ENCODE measurements at places on chromosomes 1 and 21.

DNA sequence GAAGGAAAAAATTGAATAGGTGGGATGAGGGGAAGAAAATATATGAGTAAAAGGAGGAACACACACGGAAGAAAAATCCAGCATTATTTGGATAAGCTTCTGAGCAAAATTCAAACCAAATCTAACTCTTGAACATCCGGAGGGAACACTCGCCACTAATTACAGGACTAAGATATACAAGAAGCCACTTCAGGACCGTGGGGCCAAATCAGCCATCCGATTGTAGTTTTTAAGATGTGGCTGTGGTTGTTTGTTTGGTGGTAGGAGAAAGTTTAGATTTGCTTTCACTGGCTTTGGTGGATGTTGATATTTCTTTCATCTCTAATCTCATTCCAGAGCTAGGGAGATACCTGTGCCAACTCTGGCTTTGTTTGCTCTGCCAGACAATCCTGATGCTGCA, 43.7 kb upstream of the ADAMTS1 start:
- no peak for DNase-seq

DNA sequence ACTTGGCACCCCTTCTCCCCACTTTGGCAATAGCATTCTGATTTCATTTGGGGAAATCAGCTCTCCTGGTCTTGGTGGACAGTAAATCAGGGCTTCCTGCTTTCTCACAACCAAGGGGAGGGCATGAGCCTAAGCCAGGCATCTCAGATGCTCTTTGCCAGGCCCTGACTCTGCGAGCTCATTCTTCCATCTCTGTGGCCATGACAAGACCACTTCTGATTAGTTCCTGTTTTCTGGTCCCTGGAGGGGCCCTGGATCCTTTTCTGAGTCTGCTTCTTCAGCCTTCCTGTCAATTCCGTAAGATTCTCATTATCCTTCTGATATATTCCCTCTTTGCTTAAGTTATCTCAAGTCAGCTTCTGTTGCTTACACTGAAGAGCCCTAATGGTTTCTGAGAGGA, 210.4 kb downstream of the HIVEP3 start:
- no peak for DNase-seq

- peak; percentile 84 for DNase-seq
These were observed 241.2 kb downstream of the PTBP2 start for GRCh38 chr1:96962751-96963211.

- peak; percentile 28 for DNase-seq
These were observed 41.5 kb downstream of the KIAA1614 start for GRCh38 chr1:180954005-180954800.

DNA sequence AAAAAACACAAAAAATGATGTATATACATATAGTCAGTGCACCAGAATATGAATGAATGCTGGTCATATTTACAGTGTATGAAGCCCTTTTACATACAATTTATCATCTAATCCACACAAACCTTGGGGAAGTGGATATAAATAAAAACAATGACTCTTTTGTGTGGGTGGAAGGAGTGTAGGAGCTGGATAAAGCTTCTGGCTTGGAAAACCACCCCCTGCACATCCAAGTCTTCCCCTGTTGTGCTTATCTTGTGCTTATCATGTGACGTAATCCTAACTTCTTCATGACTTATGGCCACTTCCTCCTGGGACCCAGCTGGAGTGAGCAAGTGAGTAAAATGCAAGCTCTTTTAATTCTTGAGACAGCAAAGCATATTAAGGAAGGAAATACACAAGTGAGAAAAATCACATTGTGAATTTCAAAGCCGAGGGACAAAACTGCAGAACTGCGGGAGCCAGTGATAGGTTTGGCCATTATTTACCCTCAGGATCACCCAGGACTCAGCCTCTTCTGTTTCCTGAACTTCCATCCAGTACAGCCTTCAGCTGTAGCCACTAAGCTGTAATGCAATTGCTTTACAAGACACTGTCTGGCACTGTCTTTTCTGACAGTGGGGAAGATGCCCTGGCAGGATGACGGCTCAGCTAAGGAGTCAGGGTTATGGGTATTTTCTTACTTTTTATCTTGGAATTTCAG, 104.0 kb upstream of the PPM1J start:
- DNase-seq, result no peak

DNA sequence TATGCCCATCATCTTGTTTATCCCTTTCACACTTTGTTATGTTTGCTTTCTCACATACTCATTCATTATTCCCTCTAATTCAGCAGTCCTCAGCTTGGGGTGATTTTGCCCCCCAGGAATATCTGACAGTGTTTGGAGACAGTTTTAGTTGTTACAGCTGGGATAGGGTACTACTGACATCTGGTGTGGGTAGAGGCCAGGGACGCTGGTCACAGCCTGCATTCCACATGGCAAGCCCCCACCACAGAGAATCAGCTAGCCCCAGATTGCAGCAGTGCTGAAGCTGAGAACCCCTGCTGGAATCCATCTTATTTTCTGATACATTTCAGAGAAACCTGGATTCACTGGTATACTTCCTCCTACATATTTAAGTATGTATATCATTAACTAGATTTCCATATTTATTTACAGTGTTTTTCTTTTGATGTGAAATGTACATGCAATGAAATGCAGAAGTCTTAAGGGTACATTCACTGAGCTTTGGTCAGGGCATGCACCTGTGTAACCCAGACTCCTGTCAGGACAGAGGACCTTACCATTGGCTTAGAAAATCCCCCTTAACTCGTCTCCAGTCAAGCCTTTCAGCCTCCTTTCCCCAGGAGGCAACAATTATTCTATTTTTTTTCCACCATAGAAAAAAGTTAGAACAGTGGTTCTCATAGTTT, 68.3 kb downstream of the KIF26B start:
- DNase-seq, result no peak

DNA sequence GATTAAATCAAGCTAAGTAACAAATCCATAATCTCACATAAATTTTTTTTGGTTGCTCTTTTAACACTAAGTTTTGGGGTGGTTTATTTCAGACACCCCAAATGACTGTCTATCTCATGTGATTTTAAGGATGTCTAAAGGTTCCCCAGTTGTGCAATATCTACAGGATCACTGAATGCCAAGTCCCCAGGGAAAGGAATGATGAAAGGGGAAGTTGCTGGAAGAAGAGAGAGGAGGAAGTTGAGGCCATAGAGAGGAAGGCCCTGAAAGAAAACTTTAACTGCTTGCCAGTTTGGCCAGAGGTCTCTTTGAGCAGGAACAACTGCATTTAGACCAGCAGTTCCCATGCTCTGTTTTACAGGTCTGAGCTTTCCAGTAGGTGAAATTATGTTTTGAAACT, 27.5 kb upstream of the SLC19A2 start:
- DNase-seq, result peak; percentile 39

DNA sequence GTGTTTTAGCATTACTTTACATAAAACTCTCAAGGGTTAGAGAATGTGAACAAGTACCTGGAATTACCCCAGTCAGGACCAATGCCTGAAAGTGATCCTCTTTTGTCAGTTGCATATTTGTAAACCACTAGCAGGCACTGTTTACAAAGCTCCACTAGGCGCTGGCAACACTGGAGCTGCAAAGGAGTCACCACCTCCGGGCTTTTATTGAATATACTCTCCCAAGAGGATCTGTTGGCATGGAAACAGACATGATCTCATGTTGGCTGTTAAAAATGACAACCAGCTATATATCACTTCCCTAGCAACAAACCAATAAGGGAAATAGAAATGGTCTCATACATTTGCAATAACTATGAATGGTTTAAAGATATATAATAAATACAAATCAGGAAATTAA, 116.0 kb downstream of the TTLL7 start:
- peak; percentile 79 for DNase-seq

- no peak for DNase-seq
These were observed 31.9 kb downstream of the MTARC1 start for GRCh38 chr1:220818421-220819173.

DNA sequence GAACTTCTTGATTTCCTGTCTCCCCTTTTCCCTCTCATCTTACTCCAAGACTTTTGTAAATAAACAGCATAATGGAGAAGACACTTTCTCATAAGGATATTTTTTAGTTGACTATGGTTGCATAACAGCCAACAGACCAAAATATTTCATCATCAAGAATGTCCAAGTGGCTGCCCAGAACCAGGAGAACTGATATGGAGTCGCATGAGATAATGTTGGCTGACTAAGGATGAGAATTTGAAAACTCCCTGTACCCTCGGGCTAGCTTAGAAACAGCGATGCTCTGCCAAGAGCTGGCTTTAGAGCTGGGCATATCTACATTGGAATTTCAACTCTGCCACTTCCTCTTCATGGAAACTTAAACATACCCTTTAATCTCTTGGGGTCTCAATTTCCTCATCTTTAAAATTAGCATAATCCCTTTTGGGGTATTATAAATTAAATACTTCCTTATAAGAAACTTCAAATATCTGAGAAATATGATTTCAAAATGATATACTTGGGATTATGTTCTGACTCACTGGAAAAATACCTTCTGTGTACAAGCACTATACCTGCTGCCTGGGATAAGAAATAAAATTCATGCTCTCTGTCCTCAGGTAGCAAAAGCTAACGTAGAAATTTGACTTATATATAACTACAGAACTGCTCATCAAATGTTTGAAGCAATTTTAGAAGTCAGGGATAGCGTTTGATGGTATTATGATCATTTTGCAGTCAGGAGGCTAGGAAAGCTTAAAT, 777.3 kb downstream of the LTN1 start:
- peak; percentile 95 for DNase-seq
